ENCODE measurements at places on chromosomes 6 and 20. TPM values are rescaled to one million over a fixed set of nuclear protein-coding genes. Genes with fewer than 3 reads are reported as not detected.
A peak's percentile ranks its signal among the peaks of the same experiment; 100 is the strongest.

RPS21 gene
- 1,191 TPM for total RNA-seq

PSMB1 gene
- 124 TPM for total RNA-seq

DNA sequence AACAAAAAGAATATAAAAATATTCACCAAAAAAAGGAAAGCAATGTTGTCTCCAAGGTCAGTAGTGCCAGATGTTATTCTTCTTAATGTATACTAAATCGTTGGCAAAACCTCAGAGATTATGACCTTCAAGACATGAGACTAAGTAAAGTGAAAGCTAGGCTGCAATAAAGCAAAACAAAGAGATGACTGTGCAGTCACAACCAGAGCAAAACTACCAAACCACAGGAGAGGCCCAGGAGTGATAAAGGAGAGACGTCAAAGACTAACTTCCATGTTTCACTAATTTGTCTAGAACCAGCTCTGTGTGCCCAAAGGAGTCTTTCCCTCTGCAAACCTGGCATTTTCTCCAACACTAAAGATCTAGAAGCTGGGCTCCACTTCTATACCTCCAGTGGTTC is 155.9 kb upstream of the POU3F2 start:
- DNase-seq: no peak

DNA sequence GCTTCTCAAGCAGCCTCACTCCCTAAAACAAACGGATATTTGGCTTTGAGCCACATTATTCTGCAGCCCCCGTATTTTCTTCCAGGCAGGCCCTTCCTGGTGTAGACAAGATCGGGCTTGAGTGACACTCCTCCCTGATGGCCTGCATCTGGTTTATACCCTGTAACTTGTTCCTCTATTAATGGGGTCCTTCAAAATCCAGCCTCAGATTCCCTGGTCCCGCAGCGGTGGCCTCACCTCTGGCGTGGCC is 375 bp upstream of the TMEM14C start:
- no peak for DNase-seq

GRCh38 chr6:136103763-136104311 is 146.3 kb downstream of the MTFR2 start:
- DNase-seq: peak; percentile 26

GRCh38 chr6:15503346-15503680 is 159.5 kb downstream of the DTNBP1 start:
- no peak for DNase-seq

- DNase-seq: no peak
Observed at GRCh38 chr6:37702314-37702713, 4.6 kb upstream of the MDGA1 start.

Measured in mucosa of descending colon (tissue), 3 donors.